ENCODE measurements at places on chromosomes 11 and 22.

- DNase-seq, result no peak
Observed at GRCh38 chr22:19178657-19179496, at the start of gene SLC25A1. Gene SLC25A1 (minus strand): TSS chr22:19178736. CDS start chr22:19178673, 63 bp downstream.

GRCh38 chr11:129965248-129965647 is 37.4 kb downstream of the PRDM10 start:
- no peak for DNase-seq

GRCh38 chr22:49011379-49011768 is 816.3 kb downstream of the BRD1 start:
- no peak for DNase-seq

DNA sequence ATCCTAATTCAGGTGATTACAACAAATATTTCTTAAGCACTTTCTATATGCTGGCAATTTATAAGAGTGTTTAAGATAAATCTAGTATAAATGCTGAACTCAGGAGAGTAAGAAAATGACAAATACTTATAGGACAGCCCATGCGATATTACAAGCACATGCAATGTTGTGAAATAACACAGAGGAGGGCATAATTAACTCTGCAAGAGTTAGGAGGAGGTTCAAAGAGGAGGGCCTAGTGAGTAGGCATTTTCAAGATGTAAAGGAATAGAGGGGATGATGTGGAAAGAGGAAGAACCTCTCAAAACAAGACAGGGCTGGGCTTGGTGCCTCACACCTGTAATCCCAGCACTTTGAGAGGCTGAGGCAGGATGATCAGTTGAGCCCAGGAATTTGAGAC is 37.1 kb upstream of the IL17RA start:
- no peak for DNase-seq

- no peak for DNase-seq
Observed at GRCh38 chr22:35330258-35330861, 30.7 kb downstream of the TOM1 start.

- DNase-seq, result no peak
Observed at GRCh38 chr11:92107331-92107730, 117.3 kb upstream of the FAT3 start.

- no peak for DNase-seq
Observed at GRCh38 chr11:78798663-78799062, 224.0 kb upstream of the NARS2 start.
